ENCODE measurements at places on chromosomes 6 and 20. TPM values are rescaled to one million over a fixed set of nuclear protein-coding genes. Genes with fewer than 3 reads are reported as not detected.

The WFDC5 gene
- not detected for total RNA-seq

The DEFB118 gene
- total RNA-seq = not detected

The OR2H2 gene
- total RNA-seq = not detected

The CENPW gene
- 88.2 TPM for total RNA-seq

The HLA-DQA2 gene
- total RNA-seq = not detected

The LHFPL5 gene
- total RNA-seq = not detected

The HRH3 gene
- 1.8 TPM for total RNA-seq

The FOXQ1 gene
- 0.15 TPM for total RNA-seq

- H3K36me3 ChIP-seq = no peaks in the 10 kb centered on the region
- no peak overlapping the region for H3K4me3 ChIP-seq
- H3K4me1 ChIP-seq = peaks cover 3% of the 10 kb centered on the region
- no peaks in the 10 kb centered on the region for H3K27me3 ChIP-seq
Observed at GRCh38 chr20:1987826-1988225, 6.0 kb downstream of the PDYN start.

DNA sequence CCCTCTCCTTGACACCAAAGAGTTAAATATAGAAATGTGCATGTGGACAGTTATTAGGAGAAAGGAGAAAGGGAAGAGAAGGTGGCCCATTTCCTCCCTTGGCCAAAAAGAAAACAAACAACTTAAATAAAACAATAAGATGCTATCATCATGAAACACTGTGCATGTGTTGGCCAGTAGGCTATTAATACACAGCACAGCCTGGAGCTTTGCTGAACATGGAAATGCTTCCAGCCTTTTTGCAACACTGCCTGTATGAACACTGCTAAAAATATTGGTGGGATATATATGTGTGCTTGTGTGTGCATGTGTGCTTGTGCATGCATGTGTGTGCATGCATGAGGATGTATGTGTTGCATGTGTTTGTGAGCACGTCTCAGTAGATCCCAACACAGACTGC lies 100.4 kb downstream of the LY86 start:
- DNase-seq = no peak
- no peak overlapping the region for H3K27ac ChIP-seq
- no peaks in the 10 kb centered on the region for H3K27me3 ChIP-seq
- H3K36me3 ChIP-seq = peaks cover 4% of the 10 kb centered on the region
- H3K4me1 ChIP-seq = no peaks in the 10 kb centered on the region

GRCh38 chr6:142893088-142893487 lies 51.9 kb downstream of the HIVEP2 start:
- H3K36me3 ChIP-seq = no peaks in the 10 kb centered on the region
- DNase-seq = no peak
- H3K4me3 ChIP-seq = no peak overlapping the region
- no peaks in the 10 kb centered on the region for H3K4me1 ChIP-seq

- no peaks in the 10 kb centered on the region for H3K4me1 ChIP-seq
- H3K27me3 ChIP-seq = no peaks in the 10 kb centered on the region
- no peaks in the 10 kb centered on the region for H3K36me3 ChIP-seq
- H3K4me3 ChIP-seq = no peak overlapping the region
- no peak overlapping the region for H3K27ac ChIP-seq
Observed at GRCh38 chr6:141659582-141659981, 473.1 kb upstream of the GJE1 start.

GRCh38 chr6:142569676-142570075 lies 267.9 kb downstream of the ADGRG6 start:
- peaks cover 16% of the 10 kb centered on the region for H3K36me3 ChIP-seq
- H3K4me3 ChIP-seq = no peak overlapping the region
- peak overlapping the region; percentile 92 for H3K27ac ChIP-seq
- H3K27me3 ChIP-seq = no peaks in the 10 kb centered on the region

DNA sequence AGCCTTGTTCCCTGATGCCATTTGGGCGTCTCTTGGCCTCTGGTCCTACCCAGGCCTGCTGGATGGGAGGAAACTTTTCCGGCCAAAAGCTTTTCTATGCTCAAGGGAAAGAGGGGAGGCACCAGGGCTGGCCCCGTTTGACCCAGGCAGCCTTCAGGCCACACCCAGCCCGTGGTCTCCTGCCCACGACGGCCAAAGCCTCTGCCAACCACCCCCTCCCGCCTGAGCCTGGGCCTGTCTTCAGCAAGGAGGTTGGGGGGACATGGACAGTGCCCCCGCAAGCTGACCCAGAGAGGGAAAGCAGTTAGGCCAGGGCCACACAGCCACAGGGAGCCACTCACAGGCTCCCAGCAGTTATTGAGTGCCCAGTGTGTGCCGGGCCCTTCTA lies 49.5 kb downstream of the SRC start:
- DNase-seq = no peak
- no peaks in the 10 kb centered on the region for H3K36me3 ChIP-seq
- no peak overlapping the region for H3K4me3 ChIP-seq
- H3K4me1 ChIP-seq = no peaks in the 10 kb centered on the region
- H3K27me3 ChIP-seq = no peaks in the 10 kb centered on the region

DNA sequence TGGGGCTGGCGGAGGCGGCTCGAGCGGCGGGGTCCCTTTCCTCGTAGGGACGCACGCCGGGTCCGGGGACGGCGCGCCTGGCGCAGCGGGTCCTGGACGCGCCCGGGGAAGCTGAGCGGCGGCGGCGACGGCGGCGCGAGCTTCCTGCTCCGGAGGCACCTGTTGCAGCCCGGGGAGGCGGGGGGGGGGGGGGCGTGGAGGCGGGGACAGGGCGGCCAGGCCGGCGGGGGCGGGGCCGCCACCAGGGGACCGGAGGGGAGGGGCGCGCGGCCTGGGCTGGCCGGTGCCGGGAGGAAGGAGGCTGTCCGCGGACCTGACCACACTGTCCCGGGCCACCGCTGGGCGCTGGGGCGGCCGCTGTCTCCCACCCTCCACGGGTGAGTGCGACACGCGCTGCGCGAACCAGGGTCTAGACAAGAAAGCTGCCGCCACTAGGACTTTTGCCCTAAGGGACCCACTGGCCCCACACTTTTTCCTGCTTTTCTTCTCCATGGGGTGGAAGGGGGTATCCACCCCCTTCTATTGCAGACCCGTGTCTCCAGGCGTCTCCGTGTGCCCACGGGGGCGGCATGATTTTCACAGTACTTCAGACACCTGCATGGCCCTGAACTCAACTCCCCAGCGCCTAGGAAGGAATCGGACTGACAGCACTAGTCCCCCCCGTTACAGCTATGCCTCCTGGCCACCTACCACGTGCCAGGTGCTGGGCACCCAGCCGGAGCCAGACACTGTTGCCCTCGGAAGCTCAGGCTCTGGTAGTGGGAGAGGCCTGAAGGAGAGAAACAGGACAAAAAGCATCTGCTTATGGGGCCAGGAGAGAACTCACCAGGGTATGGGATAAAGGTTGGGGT lies at the start of gene NFATC2:
NFATC2 (minus strand) TSS at position 149 of the 851 bp plus-strand sequence. CDS start 220 bp downstream, outside the sequence.
- peak; percentile 70 for DNase-seq
- peak within 1 kb of the TSS; percentile 53 for H3K4me3 ChIP-seq
- H3K36me3 ChIP-seq = no peaks in the 10 kb centered on the region
- H3K27ac ChIP-seq = no peak within 1 kb of the TSS
- H3K4me1 ChIP-seq = no peaks in the 10 kb centered on the region

DNA sequence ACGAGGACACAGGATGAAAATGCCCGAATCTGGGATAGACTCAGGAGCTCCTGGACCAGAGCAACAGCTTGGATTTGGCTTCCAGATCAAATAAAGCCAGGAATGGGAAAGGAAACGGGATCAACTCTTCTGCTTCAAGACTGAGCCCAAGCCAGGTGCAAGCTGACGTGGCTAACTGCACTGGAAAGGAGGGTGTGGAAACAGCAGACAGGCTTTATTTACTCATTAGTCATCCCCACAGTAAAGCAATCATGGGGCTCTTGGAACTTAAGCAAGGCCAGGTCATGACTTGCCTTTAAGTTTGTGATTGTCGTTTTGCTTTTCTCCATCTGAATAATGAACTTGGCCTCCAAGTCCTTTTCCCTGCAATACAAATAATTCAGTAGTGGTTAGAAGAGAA lies 45.2 kb downstream of the KIF16B start:
- peak overlapping the region; percentile 20 for H3K27ac ChIP-seq
- no peak for DNase-seq
- H3K4me1 ChIP-seq = peaks cover 10% of the 10 kb centered on the region

DNA sequence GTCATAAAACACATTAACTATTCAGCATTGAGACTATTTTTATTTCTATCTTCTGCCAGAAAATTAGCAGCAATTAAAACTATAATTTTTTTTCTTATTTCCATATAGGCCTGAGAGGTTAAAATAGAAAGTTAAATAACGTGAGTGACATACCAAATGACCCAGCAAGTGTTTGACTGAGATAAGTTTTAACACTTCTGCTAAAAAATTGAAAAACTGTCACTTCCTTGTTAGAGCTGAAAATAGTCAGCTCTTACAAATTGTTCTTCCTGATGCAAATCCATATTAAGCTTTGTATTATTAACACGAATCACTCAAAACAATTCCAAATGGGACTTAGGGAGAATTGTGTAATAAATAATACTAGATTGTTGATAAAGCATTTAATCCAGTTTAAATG lies 26.5 kb upstream of the STX11 start:
- H3K4me3 ChIP-seq = no peak overlapping the region
- no peak for DNase-seq
- H3K27me3 ChIP-seq = no peaks in the 10 kb centered on the region
- no peak overlapping the region for H3K27ac ChIP-seq
- no peaks in the 10 kb centered on the region for H3K36me3 ChIP-seq

GRCh38 chr20:51695574-51696303 lies 72.5 kb downstream of the ATP9A start:
- H3K36me3 ChIP-seq = peaks cover 7% of the 10 kb centered on the region
- H3K4me1 ChIP-seq = no peaks in the 10 kb centered on the region
- H3K27me3 ChIP-seq = no peaks in the 10 kb centered on the region
- no peak overlapping the region for H3K27ac ChIP-seq

DNA sequence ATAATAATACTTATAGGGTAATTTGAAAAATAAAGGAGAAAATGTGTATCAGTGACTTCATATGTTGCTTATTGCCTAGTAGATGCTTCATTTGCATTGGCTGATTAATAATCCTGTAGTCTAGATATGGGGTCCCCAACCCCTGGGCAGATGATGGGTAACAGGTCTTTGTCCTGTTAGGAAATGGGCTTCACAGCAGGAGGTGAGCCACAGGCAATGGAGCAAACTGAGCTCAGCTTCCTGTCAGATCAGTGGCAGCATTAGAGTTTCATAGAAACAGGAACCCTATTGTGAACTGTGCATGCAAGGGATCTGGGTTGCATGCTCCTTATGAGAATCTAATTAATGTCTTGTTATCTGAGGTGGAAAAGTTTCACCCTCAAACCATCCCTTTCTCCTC lies 1049.5 kb upstream of the EPHA7 start:
- H3K27ac ChIP-seq = no peak overlapping the region
- peak; percentile 29 for DNase-seq
- H3K27me3 ChIP-seq = no peaks in the 10 kb centered on the region
- H3K4me1 ChIP-seq = peaks cover 16% of the 10 kb centered on the region
- H3K36me3 ChIP-seq = no peaks in the 10 kb centered on the region

- H3K27me3 ChIP-seq = no peaks in the 10 kb centered on the region
- no peak overlapping the region for H3K4me3 ChIP-seq
- no peak overlapping the region for H3K27ac ChIP-seq
- no peaks in the 10 kb centered on the region for H3K4me1 ChIP-seq
- peaks cover 57% of the 10 kb centered on the region for H3K36me3 ChIP-seq
- no peak for DNase-seq
Observed at GRCh38 chr20:25452333-25452732, 44.9 kb downstream of the GINS1 start.

GRCh38 chr6:20325641-20326421 lies 75.8 kb upstream of the E2F3 start:
- H3K4me1 ChIP-seq = peaks cover 6% of the 10 kb centered on the region
- no peaks in the 10 kb centered on the region for H3K27me3 ChIP-seq
- no peaks in the 10 kb centered on the region for H3K36me3 ChIP-seq

DNA sequence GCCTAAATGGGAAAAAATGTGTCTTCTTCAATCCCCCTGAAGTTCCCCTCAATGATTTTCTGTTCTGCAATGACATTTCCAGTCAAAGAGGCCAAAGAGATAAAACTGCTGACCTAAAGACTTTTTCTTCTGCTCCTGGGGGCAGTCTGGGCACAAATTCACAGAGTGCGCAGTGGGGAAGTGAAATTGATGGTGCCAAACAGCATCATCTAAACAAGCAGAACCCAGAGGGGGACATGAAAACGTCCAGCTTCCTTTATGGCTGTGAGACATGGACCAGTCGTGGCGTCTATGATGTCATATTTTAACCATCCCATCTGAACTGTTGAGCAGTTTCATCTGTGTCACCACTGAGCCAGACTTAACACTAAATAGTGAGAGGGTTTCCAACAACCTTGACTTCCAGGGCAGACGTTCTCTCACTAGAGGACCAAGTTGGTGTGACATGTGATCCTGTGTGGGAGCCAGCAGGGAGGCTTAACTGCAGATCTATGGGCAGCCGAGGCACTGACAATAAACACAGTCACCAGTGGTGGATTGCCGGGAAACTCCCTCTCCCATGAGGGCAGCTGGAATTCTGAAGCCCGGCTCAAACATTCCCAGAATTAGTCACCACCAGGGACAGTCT lies 12.4 kb downstream of the SCML4 start:
- no peak for DNase-seq
- H3K27me3 ChIP-seq = no peaks in the 10 kb centered on the region
- no peaks in the 10 kb centered on the region for H3K4me1 ChIP-seq
- no peak overlapping the region for H3K4me3 ChIP-seq
- H3K36me3 ChIP-seq = no peaks in the 10 kb centered on the region

GRCh38 chr6:22699151-22699550 lies 129.8 kb downstream of the HDGFL1 start:
- no peak overlapping the region for H3K4me3 ChIP-seq
- no peaks in the 10 kb centered on the region for H3K27me3 ChIP-seq
- no peaks in the 10 kb centered on the region for H3K36me3 ChIP-seq
- no peak for DNase-seq

DNA sequence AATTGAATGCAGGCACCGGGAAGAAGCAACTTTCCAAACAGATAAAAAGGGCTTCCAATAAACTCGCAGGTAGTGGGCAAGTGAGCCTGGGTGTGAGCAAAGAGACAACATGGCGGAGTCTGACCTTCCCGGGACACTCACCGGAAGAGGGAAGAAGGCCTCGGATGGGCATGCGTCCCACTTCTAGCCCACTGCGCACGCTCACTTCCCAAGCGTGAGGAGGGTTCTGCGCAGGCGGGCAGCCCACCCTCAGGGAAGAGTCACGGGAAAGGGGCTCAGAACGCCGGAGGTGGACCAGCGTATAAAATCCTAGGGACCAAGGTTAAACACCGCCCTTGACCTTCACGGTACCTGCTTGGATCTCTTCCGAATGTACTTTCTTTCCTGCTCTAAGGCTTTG lies 95.5 kb upstream of the AFDN start:
- no peaks in the 10 kb centered on the region for H3K27me3 ChIP-seq
- DNase-seq = no peak
- no peaks in the 10 kb centered on the region for H3K4me1 ChIP-seq
- H3K36me3 ChIP-seq = no peaks in the 10 kb centered on the region
- H3K27ac ChIP-seq = no peak overlapping the region

GRCh38 chr20:58603721-58604120 lies 47.4 kb upstream of the STX16 start:
- no peak overlapping the region for H3K27ac ChIP-seq
- no peak for DNase-seq
- no peaks in the 10 kb centered on the region for H3K36me3 ChIP-seq
- H3K4me1 ChIP-seq = no peaks in the 10 kb centered on the region
- H3K27me3 ChIP-seq = no peaks in the 10 kb centered on the region

- no peak overlapping the region for H3K4me3 ChIP-seq
- no peaks in the 10 kb centered on the region for H3K4me1 ChIP-seq
- no peak for DNase-seq
Observed at GRCh38 chr6:164911151-164911550, 398.3 kb downstream of the C6orf118 start.
